Activated T-cell treated with anti-CD3 and anti-CD28 coated beads, Interleukin-2, amount 50 U/mL, for 4 hours (primary cell): ENCODE measurements at places on chromosomes 5 and 9. TPM values are rescaled to one million over a fixed set of nuclear protein-coding genes. Genes with fewer than 3 reads are reported as not detected.
A peak's percentile ranks its signal among the peaks of the same experiment; 100 is the strongest.

- no peak for DNase-seq
Measured at GRCh38 chr9:70668751-70669150, 254.3 kb upstream of the KLF9 start.

SPRY4 gene
- total RNA-seq = 2.6 TPM

GRCh38 chr9:127119320-127119709, 3.1 kb downstream of the ANGPTL2 start:
- DNase-seq = no peak

GRCh38 chr9:116639251-116639741, 47.8 kb upstream of the TRIM32 start:
- no peak for DNase-seq

LPAR1 gene
- 0.15 TPM for total RNA-seq

DNA sequence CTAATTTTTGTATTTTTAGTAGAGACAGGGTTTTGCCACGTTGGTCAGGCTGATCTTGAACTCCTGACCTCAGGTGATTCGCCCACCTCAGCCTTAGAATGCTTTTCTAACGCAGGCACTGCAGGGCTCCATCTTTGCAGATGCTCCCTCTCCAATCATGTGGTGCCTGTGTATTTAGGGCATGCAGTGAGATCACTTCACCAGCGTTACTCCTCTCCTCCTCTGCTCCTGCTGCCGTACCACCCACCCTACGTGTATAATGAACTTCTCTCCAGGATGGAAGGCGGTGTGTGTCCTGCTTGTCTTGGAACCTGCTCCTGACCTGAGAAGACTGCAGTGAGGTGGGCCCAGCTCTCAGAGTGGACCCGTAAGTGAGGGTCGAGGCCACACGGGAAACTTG, 13.6 kb upstream of the CFAP157 start:
- no peak for DNase-seq

ZNF608 gene
- 0.29 TPM for total RNA-seq

DNA sequence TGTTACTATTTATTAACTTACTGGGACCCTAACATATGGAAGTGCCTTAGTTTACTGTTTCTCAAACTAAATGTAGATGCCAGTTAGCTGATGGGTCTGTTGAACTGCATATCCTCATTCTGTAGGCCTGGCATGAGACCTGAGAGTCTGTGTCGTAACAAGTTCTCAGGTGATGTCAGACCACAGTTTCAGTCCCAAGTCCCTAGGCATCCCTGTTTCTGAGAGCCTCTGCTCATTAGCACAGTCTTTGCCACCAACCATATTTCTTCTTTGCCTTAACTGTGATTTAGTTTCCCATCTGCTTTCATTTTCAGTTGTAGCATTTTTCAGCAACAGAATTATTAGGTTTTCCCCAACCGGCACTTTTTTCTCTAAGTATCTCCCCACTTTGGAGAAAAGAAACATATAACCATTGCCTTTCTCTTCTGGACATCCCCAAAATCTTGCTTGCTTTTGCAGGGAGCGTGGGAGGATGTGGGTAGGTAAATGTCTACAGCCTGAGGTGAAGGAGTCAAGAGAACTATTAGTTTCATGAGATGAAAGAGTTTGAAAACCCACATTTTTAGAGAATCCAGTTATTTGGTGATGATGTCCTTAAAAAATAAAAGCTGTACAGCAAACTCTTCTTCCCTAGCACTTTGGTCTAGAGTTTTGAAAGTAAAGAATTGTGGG, 74.6 kb downstream of the NUDT12 start:
- no peak for DNase-seq

DNA sequence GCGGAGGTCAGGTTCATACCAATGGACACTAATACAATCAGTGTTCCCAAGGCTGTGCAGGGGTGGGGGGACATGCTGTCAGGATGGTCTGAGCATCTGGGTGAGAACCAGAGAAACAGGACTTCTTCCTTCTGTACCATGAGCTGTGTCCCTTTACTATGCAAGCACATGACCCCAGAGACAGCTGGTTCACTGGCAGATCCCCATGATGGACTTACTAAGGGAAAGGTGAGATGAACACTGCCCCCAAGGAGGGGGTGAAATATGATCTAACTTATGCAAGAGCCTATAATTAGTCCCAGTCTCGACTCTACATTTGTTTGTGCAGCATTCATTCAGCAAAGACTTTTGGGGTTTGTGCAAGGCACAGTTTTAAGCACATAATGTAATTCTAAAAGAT, 91.4 kb downstream of the LIFR start:
- no peak for DNase-seq

GRCh38 chr5:337563-338130, 16.1 kb downstream of the AHRR start:
- no peak for DNase-seq

RABEPK gene
- 63.8 TPM for total RNA-seq

GRCh38 chr5:107301999-107302398, 368.7 kb downstream of the EFNA5 start:
- no peak for DNase-seq

GRCh38 chr5:50663636-50664035, 2.8 kb upstream of the PARP8 start:
- no peak for DNase-seq

GAS1 gene
- 0.43 TPM for total RNA-seq

DNA sequence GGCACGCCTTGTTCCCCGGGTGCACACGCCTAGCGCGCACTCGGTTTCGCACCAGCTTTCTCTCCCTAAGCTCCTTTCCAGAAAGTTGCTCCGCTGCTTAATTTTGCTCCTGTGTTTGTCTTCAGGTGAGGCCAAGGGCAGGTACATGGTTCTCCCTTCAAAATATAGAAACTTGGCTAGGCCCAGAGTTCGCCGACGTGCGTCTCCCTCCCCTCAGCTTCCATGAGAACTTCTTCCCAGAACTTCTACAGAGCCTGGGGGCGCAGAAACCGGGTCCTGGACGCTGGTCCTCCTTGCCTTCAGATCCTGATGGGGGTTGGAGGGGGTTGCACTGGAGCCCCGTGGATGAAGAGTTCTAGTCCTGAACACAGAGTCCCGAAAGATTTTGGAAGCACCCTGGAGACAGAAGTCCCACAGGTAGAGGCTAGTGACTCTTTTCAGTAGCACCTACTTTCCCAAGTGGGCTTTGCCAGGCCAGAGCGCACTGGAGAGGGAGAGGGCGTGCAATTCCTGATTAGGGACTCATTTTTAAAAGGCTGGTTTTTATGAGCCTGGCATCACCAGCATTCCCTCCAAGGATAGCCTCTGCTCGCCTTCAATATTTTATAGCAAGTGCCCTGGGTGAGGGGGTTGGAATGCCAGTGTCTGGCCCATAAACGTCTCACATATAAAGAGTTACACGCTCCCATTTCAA, 128.4 kb downstream of the TMEM174 start:
- no peak for DNase-seq

- no peak for DNase-seq
Measured at GRCh38 chr9:2043881-2044462, 28.8 kb downstream of the SMARCA2 start.

GRCh38 chr5:89308606-89309040, 425.6 kb upstream of the MEF2C start:
- DNase-seq = no peak

- no peak for DNase-seq
Measured at GRCh38 chr9:72665421-72665820, 144.0 kb downstream of the TMC1 start.

DNA sequence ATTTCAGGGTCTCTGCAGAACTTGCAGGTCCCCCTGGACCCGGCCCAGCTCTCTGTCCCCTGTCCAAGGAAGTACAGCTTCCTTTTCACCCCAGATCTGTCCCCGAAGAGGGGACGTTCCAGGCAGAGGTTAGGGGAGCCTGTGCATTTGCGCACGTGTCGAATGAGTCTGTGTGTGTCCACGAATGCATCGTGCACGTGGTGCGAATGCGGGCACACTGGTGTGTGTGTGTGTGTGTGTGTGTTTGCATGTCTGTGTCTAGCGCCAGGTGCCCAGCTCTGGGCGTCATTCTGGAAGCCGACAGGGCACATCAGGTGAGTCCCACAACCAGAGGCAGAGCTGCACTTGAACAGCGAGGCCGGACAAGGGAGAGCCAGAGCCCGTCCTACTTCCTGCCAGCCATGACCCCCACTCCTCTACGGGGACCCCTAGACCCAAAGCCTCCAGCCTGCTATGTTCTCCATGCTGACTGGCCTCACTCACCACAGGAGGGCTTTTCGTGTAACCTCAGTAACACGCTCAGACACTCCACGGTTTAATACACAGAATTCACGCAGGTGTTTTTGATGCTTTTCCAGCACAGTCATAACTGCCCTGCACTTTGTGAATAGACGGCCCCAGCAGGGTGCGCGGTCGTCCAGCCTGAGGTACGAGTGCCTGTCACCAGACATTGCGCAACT, 41.3 kb upstream of the CACNA1B start:
- DNase-seq = no peak

- no peak for DNase-seq
Measured at GRCh38 chr5:68026092-68026885, 189.3 kb upstream of the PIK3R1 start.

ANKDD1B gene
- total RNA-seq = not detected

DNA sequence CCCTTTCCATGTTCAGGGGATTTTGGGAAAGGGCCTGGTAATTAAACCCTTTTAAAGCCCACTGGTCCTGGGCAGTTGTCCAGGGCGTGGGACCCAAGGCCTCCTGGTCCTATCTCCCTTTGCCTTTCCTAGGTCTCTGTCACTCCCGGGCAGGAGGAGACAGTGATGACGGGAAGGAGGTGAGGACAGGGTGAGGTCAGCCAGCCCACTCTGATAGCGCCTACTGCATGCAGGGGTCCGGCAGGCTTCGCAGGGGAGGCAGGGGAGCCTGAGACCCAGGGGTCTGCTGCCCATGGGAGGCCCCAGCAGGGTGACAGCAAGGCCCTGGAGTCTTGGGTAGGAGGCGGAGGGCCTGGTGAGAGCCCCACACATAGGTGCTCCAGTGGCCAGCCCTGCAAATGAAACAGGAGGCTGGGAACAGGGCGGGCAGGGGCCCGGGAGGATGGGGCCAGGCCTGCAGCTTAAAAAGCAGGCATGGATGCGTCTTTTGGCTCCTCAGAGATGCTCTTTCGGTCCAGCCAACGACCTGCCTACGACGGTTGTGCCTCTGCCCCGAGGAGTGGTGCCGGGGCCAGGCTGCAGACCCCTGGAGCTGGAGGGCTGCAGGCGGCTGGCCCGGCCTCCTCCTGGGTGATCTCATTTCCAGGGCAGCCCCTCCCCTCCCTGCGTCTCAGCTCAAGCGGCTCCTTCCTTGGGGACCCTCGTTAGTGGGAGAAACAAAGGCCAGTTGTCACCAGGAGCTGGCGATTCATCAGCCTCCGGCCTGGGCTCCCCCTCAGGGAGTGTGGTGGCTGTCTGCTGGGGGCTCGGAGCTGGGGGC, 6.7 kb upstream of the RXRA start:
- no peak for DNase-seq

GRCh38 chr9:107216329-107216728, 66.8 kb upstream of the RAD23B start:
- no peak for DNase-seq

DNA sequence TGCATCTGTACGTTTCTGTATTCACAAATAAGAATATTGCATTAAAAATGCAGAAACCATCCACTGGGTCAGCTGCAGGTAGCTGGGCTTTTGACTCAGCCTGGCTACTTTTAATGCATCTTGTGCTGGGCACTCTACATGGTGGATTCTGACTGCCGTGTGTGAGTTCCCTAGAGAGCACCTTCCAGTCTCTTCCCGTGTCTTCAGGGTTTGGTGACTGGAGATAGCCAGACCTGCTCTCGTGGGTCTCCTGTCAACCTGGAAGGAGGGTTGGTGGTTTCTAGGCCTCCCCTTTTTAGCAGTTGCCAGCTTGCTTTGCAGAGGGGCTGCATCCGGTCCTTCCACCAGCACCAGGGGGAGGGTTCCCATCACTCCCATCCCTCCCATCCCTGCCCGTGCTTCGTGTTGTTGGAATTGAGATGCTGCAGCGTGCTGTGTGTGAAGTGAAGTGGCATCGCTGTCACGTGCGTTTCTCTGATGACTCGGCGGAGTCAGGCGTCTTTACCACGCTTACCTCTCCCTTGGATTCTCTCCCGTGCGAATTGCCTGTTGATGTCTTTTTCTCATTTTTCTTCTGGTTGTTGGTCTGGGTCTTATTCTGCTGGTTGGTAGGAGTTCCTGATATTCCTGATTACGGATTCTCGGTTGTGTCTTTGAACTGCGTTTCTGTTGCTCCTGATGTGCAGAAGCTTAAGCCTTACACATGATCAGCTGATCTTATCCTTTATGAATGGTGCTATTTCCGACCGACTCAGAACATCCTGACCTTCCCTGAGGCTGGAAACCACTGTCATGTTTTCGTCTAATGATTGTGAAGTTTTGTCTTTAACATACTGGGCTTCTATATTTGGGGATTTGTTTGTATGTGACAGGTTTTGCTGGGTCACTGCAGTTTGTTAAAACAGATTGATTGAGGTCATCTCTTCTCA, 16.9 kb downstream of the FBXW5 start:
- no peak for DNase-seq

- no peak for DNase-seq
Measured at GRCh38 chr9:124739360-124739759, 31.8 kb downstream of the NR6A1 start.

- no peak for DNase-seq
Measured at GRCh38 chr9:128825923-128826700, 3.5 kb downstream of the SPOUT1 start.

DNA sequence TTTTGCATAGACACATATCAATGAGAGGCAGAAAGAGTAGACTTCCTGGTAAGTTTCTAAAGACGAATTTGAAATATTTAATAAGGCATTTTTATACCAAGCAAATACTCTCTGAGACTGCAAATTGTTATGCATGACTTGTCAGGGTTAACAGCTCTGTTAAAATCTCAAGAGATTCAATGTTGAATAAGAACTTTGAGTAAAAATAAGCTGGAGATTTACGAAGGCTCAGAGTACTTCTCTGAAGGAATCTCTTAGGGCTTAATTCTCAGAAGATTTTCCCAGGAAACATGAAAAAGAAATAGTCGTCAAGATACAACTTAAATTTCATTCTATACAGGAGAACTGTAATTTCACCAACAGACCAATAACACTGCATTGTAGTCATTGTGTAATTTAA, 259.4 kb downstream of the CDH18 start:
- DNase-seq = no peak

ZNF883 gene
- 1.1 TPM for total RNA-seq

HACD4 gene
- total RNA-seq = 1.2 TPM

GRCh38 chr5:141637767-141638419, 1.1 kb downstream of the RELL2 start:
- DNase-seq = peak; percentile 48

GRCh38 chr9:12875191-12875590, 100.4 kb downstream of the LURAP1L start:
- no peak for DNase-seq

GRCh38 chr9:114691046-114691955, 9.3 kb upstream of the TEX48 start:
- DNase-seq = peak; percentile 56

DNA sequence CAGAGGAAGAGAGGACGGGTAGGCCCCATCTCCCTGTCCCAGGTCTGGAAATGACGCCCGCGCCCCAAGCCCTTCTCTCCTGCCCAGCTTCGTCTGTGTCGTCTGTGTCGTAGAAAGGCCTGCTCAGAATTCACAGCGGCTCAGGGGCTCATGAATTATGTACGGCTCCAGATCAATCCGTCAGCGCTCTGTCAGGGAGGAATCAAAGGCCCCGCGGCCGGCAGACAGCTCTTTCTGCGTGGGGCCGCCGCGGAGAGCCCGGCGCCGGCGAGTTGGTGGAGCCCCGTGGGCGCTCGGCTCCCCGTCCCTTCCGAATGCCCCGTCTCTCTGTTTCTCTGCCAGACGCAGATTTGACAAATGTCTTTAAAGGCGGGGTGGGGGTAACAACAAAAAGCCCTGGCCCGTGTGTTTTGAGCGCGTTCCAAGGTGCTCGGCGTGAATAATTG, 83.8 kb upstream of the RAPGEF1 start:
- DNase-seq = no peak
